NCI-H1417 treated with DMSO at 0.1 percent for 48 hours (cell line): ENCODE measurements at places on chromosomes 7 and 10.

GRCh38 chr7:76064208-76064970 lies 16.5 kb downstream of the MDH2 start:
- no peak for DNase-seq

DNA sequence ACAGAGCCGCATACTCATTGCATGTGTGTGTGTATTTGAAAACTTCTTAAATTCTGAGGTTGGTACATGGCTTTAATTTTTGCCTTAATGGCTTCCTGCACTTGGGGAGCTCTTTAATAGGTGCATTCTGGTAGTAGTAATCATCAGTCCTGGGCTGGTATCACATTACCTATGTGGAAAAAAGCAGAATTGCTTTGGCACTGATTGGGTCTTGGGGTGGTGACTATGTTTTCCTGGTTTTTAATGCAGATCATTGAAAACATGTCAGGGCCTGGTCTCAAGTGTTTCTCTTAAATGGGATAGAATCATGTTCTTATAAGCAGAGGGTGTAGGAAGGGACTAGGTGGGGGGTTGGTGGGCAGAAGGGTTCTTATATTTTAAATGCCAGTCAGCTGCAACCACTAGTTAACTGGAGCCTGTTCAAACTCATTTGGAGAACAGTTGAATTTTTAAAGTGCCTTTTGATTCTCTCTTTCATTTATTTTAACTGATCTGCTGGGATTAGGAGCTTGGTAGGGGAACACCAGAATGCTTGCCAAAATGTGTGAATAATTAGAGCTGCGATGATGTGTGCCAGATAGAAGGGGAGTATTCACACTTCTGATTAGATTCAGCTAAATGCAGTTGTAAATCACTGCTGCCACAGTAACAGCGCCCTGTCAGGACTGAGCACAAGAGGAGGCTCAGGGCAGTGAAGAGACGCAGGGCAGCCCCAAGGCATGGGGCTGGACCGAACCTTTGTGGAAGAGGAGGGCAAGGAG lies 633.5 kb upstream of the GALNT17 start:
- DNase-seq = no peak

DNA sequence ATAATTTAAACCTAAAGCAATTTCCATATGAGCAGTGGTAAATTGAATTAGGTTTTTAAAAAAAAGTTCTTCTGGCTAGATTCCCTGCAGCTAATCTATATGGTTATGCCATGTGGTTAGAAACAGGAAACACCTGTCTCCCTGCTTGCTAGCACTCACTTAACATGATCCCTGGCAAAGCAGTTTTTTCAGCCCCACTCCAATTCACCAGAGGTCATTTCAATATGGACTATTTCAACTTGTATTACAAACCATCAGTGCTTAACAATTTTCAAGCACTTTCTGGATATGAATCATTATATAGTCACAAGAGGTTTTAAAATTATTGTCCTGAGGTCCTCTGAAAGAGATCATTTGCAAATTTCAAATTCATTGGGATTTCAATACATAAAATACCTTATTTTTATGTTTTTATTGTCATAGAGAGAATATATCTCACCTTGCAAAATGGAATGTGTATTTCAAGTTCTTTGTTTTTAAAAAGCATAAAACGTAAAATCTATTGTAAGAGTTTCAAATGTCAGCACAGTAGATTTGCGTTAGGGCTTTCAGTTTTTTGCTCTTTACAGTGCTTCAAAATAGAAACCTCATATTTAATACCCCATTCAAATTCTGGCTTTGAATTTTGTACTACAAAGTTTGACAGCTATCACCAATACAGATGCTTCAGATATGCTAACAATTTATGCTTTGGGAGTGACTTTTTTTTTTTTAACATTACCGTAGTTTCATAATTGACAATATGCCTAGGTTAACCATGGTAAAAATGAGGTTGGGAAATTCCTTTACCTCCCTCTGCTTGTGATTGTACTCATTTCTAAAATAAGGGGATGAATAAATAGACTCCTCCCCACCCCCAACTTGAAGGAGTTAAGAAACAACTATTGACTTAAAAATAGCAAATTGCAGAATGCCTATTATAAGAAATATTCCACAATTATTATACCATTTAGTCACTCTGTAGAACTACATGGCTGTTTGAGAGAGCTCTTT lies 117.5 kb upstream of the HGF start:
- peak; percentile 40 for DNase-seq

DNA sequence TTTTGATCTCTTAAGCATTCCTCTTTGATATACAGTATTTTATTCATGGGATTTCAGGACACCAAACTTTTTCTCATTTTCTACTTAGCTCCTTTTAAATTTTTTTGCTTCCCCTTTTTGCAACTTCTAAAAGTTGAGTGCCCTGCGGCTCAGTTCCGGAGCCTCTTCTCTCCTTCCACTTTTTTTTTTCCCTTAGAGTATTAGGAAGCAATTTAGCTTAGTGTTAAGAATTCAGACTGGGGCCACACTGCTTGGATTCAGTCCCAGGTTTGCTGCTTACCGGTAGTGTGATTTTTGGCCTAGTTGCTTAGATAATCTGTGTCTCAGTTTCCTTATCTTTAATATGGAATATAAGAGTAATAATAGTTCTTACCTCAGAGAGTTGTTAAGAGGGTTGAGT lies 3.4 kb downstream of the STAM start:
- DNase-seq = no peak

- DNase-seq = no peak
Observed at GRCh38 chr7:69443136-69443535, 155.1 kb upstream of the AUTS2 start.

DNA sequence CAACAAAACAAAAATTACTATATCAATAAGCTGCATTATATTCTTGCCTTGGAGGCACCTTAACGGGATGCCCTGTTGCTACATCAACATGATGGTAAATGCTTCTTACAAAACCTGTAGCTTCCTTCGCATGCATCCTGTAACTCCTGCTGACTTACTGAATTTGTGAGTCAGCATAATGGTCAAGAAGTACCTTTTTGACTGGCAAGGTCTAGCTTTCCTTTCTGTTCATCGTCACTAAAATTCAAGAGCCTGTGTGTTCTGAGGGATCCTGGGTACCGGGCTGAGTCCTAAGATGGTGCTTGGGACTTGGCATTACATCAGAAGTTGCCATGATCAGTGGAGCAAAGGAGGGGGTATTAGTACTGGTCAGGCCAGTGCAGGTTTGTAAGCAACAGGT lies 4.9 kb downstream of the PFKFB3 start:
- no peak for DNase-seq

GRCh38 chr7:78970440-78970916 lies 483.0 kb downstream of the MAGI2 start:
- DNase-seq = no peak

DNA sequence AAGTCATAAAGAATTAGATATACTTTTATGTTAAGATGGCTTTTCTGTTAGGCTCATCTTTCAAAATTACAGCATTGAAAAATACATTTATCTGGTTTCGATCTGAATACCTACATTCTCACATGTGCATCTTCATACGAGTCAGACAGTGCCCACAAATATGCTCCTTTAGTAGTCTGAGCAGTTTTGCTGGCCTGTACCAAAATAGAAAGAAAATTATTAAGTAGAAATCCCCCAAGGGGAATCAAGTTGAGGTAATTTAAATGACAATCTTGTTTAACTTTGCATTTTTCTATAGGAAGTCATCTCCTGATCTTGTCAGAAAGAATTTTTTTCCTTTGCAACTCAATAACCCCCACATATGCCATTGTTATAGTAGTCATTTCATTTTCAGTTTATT lies 287.4 kb upstream of the SEMA3D start:
- no peak for DNase-seq

DNA sequence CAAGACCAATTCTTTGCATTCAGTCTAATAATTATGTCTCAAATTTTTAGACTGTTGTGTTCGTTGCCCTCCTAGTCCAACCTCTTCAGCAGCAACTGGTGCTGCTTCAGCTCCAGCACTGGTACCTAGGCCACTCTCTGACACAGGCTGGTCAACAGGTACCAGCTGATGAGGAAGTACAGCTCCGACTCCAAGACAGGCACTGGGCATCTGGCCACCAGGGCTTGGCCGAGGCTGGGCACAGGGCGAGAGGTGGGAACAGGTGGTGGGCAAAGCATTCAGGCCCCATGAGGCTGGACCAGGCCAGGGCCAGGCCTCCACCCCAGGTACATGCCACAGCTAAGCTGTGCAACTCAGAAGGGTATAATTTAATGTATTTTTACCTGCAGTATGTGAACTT lies 151.5 kb upstream of the AGR3 start:
- DNase-seq = no peak

DNA sequence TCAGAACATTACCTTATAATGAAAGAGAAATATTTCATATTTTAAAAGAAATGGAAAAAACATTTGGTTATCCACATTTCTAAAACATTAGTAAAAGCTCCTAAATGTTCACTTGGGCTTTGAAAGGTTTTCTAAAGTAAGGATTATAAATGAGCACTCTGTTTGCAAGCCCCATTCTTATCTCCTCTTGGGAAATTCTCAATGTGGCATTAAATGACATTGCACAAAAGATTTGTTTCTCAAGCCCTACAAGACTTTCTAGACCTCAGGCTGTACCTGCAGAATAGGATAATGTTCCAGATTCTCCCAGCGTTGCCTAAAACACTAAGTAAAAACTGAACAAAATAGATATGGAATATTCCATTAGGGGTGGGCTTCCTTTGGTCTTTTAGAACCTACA lies 658.0 kb upstream of the FOXK1 start:
- DNase-seq = no peak

GRCh38 chr7:120404042-120404441 lies 131.1 kb downstream of the KCND2 start:
- no peak for DNase-seq

DNA sequence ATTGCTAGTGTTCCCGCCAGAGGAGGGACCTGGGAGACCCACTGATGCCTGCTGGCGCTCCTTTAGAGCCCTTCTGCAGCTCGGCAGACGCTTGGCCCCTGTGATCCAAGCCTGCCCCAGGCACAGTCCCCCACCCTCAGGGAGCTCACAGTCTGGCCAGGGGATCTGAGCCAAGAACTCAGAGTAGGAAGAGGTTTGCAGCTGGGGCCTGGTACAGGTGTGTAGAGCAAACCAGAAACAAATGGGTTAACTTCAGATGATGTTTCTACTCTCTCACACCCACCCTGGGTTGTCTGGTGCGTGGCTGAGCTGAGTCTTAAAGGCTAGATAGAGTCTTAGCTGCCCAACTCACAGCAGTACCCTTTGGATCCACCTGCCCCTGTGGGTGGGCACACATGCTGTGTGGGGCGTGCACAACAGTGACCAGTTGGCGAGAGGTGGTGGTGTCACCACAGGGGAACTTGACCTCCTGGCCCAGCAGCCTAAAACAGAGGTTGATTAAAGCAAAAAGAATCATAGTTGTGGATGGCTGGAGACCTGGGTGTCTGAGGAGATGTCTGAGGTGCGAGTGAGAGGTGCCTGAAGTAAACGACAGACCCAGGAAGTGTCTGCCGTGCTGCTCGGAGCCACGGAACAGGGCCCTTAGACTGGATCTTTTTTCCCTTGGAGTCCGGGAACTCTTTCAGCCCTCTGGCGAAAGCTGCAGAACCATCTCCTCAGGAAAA lies 31.2 kb upstream of the SRGN start:
- no peak for DNase-seq

GRCh38 chr10:121282797-121283515 lies 315.3 kb downstream of the FGFR2 start:
- no peak for DNase-seq

DNA sequence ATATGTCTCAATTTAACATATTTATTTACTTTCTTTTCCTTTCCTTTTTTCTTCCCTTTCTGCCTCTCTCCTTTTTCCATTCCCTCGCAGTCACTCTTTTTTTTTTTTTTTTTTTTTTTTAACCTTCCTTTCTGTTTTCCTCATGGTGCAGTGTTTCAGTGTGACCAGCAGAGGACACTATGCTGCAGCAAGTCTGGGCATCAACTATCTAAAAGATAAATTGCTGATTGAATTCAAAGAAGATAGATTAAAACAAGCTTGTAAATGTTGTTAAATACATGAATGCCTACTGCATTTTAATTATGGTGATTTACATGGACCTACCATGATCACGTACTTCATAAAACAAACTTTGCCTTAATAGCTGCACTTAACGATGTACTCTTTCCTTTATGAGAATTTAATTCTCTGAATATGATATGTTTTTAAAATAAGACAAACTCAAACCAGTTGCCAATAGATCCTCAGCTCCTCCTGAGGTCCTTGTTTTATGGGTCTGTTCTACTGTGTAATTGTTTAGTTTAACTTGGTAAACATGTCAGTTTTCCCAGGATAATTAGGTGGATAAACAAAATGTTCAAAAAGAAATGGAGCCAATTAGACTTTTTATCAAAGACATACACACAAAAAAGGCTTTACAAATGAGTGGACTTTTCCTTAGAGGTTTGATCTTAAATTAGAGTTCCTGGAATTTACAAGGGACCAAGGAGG lies 101.0 kb upstream of the AGR3 start:
- DNase-seq = no peak

- no peak for DNase-seq
Observed at GRCh38 chr7:16040346-16040745, 353.9 kb upstream of the MEOX2 start.

DNA sequence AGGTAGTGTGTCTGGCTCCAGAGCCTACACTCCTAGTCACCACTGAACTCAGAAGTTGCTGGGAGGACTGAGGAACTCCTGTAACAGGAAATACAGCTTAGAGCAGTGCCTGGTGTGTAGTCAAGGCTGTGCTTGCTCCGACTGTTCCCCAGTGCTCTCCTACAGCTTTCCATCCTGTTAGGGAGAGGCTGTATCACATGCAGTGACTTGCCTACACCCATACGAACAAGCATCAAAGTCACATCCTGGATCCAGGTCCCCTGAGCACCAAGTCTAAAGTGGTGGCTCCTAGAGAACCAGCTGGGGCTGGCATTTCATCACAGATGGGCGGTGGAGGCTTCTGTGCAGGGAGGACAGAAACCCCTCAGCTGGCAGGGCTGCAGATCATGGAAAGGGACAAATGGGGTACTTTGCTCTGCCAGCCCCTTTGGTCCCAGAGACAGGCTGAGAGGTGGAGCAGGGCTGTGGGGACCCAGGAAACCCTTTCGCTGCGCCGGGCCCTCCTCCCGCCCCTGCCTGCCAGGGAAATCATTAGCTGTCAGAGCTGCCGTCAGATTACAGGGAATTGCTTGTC lies 7.7 kb downstream of the ASB10 start:
- no peak for DNase-seq

DNA sequence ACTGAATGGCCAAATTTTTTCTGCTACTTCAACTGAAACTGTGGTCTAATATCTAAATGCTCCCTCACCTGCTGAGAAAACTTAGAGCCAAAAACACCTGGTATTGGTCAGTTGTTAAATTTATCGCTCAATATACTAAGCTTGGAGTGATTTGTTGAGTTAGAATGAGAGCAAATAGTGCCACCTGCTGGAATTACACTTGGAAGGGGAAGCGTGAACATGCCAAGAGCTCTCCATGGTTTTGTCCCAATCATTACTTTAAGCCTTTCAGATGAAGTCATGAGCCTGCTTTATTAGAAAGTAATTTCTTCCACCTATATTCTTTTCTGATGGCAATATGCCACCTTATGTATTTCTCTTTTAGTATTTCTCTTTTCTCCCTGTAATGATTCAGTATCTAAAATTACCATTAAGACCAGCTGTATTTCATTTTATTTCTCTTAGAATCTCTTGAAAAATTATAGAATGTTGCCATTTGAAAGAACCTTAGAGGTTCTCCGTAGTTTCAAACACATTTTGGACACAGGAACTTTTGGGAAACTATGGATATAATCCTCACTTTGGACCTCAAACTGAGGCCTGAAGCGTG lies 447.8 kb upstream of the C7orf33 start:
- DNase-seq = no peak
